Caudate nucleus (tissue), 63 donors: ENCODE measurements at places on chromosomes 1 and 21.
A peak's percentile ranks its signal among the peaks of the same experiment; 100 is the strongest.

DNA sequence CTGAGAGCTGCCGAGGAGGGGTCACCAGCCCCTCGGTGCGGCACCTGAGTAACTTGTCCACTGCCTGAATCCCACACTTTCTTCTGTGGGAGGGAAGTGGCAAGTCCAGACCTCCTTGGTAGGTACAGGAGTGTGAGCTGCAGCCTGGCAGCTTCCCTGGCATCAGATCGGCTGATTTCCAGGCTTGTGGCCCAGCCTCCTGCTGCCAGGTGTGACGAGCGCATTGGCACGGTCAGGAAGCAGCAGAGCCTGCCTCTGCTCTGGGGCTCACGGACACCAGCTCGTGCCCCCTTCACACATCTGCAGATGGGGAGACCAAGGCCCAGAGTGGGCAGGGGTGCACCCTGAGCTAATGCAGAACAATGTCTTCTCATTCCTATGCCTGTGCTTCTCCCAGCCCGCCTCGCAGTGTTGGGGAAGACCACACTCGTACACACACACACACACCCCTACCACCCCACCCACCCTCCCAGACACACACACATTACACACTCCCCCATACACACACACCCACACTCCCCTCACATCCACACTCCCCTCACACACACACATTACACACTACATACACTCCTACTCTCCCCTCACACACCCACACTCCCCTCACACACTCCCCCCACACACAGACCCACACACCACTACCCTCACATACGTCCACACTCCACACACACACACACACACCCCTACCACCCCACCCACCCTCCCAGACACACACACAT is 33.1 kb upstream of the SELENON start:
- no peak for DNase-seq

- no peak for DNase-seq
These were observed 22.7 kb upstream of the ARF1 start for GRCh38 chr1:228059634-228060457.

GRCh38 chr1:68401506-68401905 is 48.2 kb downstream of the RPE65 start:
- DNase-seq, result no peak

- DNase-seq, result no peak
These were observed 17.0 kb downstream of the AGT start for GRCh38 chr1:230696722-230697437.

GRCh38 chr1:24150234-24151174 is 7.6 kb upstream of the IL22RA1 start:
- DNase-seq, result peak; percentile 56

- DNase-seq, result peak; percentile 12
These were observed 10.7 kb downstream of the FMOD start for GRCh38 chr1:203340112-203340790.

DNA sequence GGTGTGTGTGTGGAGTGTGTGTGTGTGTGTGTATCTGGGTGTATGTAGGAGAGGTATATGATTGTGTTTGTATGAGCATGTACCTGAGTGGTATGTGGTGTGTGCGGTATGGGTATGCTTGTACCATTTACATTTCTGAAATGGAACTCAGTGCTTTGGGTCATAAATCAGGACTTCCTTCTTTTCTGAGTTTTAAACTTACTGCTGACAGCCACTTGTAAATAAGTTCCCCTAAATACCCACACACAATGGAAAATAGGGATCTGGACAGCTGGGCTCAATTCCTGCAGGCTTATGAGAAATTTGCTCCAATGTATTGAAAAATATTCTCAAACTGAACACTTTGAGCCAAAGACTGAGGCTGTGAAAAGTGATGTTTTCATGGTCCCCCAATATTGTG is 293.6 kb downstream of the HLX start:
- DNase-seq, result no peak

GRCh38 chr1:232894436-232894835 is 56.0 kb upstream of the NTPCR start:
- no peak for DNase-seq

GRCh38 chr1:47580451-47580995 is 142.7 kb downstream of the FOXD2 start:
- DNase-seq, result no peak

DNA sequence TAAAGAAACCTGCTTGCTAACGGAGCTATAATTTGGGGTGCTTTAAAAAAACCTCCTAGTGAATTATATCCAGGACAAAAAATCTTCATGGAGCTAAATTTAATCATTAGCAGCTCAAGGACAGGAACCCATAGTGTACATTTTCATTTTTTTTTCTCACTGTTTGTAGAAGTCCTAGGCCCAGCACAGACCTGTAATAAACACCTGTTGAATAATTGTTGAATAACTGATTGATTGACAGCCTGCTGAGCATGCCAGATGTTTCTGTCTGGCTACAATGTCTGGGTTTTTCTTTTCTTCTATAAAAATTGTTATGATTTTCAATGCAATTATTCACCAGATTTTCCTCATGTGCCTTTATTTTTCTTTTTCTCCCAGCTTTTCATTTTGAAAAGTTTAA is 10.9 kb upstream of the GALNT2 start:
- DNase-seq, result no peak

DNA sequence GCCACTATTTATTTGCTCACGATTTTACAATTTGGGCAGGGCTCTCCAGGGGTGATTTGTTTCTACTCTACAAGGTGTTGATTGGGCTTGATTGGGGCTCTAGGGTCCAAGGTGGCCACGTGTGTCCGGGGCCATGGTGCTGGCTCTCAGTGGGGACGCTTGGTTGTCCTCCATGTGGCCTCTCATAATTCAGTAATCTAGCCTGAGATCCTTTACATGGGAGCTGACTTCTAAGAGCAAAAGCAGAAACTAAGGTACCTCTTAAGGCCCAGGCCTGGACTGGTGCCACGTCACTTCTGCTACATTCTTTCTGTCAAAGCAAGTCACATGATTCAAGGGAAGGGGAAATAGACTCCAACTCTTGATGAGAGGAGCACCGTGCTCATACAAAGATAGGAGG is 8.1 kb upstream of the PSRC1 start:
- DNase-seq, result no peak

GRCh38 chr1:235047331-235047871 is 81.2 kb downstream of the TOMM20 start:
- DNase-seq, result no peak

DNA sequence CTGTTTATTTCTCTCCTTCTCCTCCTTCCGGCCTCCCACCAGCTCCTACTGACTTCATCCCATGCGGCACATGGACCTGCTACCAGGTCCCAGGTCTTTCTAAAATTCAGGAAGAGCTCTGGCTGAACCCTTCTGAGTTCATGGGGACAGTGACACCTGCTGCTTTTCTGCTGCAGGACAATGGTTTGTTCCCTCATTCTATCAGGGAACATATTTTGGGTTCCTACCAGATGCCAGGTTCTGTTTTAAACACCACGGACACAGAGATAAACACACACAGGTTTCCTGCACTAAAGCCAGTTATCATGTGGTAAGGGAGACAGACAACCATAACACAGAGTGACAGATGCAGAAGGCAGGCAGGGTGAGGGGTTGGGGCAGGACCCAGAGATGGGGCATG is 114.0 kb upstream of the RAB4A start:
- DNase-seq, result no peak

GRCh38 chr1:100613817-100614559 is 76.0 kb downstream of the GPR88 start:
- DNase-seq, result no peak

DNA sequence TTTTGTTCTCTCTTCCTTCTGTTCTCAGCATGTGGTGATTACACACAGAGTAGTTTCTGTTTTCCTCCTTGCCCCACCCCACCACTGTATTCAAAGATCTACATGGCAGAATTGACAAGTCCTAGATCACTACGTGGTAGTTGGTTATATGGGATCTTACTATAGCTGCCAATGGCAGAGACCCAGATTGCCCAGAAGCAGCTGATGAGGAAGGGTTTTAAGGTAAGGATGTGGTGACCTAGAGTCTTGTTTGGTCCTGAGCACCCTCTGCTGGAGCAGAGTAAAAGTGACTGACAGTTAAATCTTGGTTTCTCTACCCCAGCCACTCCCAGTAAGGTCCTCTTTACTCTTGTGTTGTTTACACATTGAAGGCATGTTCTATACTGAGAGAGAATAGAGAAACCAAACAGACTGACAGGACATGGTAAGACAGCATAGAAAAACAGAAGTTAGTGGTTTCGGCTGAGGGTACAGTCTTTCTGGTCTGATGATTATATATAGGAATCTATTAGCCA is 22.8 kb upstream of the STRIP1 start:
- DNase-seq, result no peak

DNA sequence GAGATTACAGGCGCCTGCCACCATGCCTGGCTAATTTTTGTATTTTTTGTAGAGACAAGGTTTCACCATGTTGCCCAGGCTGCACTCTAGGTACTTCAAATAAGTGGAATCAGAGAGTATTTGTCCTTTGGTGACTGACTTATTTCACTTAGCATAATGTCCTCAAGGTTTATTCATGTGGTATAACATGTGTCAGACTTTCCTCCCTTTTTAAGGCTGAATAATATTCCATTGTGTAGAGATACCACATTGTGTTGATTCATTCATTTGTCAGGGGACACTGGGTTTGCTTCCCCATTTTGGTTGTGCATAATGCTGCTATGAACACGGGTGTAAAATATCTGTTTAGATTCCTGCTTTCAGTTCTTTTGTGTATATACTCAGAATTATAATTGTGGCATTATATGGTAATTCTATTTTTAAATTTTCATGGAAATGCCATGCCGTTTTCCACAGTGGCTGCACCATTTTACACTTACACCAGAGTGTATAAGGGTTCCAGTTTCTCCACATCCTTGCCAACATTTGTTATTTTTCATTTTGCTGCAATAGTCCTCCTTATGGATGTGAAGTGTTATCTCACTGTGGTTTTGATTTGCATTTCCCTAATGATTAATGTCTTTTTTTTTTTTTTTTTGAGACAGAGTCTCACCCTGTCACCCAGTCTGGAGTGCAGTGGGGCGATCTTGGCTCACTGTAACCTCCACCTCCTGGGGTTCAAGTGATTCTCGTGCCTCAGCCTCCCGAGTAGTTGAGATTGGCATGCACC is 35.1 kb downstream of the IL6R start:
- DNase-seq, result no peak

- peak; percentile 50 for DNase-seq
These were observed 600 bp downstream of the CLK2 start for GRCh38 chr1:155272466-155273342.

- no peak for DNase-seq
These were observed 22.3 kb downstream of the RRP1B start for GRCh38 chr21:43681650-43682049.

- no peak for DNase-seq
These were observed 132.6 kb downstream of the MRPS6 start for GRCh38 chr21:34205811-34206571.

DNA sequence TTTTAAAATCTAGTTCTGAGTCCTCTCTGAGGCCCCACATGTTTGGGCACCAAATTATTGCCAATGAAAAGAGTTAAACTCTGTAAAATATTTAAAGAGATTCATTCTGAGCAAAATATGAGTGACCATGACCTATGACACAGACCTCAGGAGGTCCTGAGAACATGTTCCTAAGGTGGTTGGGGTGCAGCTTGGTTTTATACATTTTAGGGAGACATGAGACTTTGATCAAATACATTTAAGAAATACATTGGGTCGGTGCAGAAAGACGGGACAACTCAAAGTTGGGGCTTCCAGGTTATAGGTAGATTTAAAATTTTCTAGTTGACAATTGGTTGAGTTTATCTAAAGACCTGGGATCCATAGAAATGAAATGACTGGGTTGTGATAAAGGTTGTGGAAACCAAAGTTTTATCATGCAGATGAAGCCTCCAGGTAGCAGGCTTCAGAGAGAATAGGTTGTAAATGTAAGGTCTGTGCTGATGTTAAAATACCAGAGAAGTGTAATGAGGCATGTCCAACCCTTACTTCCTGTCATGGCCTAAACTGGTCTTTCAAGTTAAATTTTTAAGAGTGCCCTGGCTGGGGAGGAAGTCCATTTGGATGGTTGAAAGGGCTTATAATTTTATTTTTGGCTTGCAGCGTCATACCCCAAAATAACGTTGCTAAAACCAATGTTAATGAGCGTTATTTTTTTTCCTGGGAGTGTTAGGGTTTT is 274.9 kb downstream of the NUF2 start:
- DNase-seq, result no peak

DNA sequence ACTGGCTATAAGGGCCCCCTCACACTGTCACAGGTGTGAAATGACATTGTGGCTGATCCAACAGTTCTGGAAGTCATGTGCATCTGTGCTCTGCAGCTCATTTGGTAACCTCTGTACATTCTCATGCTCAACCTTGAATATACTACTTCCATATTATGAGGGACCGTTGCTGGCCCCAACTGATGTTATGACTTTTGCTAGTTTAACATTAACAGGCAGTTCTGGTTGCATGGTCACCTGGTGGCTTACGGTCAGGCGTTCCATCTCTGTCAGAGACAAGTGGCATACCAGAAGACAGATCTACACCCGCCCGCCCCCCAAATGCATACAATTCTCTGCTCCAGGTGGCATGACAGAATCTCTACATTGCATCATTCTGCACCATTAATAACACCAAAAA is 6.0 kb upstream of the DIP2A start:
- DNase-seq, result no peak

DNA sequence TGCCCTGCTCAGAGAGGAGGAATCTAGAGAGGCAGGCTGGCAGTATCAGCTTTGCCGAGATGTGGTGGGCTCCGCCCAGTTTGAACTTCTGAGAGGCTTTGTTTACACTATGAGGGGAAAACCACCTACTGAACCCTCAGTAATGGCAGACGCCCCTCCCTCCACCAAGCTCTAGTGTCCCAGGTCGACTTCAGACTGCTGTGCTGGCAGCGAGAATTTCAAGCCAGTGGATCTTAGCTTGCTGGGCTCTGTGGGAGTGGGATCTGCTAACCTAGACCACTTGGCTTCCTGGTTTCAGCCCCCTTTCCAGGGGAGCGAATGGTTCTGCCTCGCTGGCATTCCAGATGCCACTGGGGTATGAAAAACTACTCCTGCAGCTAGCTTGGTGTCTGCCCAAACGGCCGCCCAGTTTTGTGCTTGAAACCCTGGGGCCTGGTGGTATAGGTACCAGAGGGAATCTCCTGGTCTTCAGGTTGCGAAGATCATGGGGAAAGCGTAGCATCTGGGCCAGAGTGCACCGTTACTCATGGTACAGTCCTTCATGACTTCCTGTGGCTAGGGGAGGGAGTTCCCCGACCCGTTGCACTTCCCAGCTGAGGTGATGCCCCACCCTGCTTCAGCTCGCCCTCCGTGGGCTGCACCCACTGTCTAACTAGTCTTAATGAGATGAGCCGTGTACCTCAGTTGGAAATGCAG is 43.6 kb downstream of the C21orf91 start:
- DNase-seq, result no peak

GRCh38 chr1:181893937-181894336 is 167.6 kb downstream of the ZNF648 start:
- DNase-seq, result no peak

DNA sequence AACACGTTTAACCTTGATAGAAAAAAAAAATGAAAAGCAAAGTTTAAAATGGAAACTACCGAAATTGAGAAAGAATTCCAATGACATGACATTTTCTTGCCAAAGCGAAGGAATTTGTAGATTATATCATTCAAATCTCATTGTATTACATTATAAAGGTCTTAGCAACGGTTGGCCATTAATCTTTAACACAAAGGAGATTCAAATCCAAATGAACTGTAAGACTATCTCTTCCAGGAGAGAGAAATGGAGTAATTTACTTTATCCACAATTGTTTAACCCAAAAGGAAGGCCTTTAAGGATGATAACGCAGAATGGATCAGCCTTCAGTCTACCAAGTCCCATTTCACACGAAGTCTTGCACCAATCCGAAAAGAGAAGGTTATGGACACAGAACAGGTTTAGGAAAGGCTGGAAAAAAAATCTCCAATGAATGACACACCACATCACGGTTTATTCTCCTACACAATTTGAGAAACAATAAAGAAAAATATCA is 1.5 kb downstream of the ENAH start:
- DNase-seq, result no peak
